ENCODE measurements at places on chromosomes 11 and 22.

DNA sequence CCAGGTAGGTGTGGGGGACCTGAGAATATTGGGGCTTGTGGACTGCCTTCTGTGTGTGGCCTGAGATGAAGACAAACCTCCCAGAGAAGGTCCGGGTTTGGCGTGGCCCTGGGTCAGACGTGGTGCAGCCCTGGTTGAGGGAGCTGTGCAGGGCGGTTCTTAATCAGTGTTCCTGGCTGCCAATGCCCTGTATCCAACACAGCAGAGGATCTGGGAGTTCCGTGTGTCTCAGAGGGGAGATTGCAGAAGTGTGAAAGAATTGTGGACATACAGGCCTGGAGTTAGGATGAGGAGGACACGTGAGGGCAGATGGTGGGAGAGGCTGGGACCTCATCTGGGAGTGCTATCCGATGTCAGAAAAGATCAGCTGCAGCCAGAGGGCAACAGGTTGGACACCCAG lies 102.0 kb upstream of the NECTIN1 start:
- no peak for DNase-seq

- DNase-seq: no peak
Observed at GRCh38 chr11:123330071-123330470, 100.0 kb upstream of the GRAMD1B start.

GRCh38 chr11:78823588-78823987 lies 248.9 kb upstream of the NARS2 start:
- no peak for DNase-seq

- no peak for DNase-seq
Observed at GRCh38 chr11:16787035-16787742, 48.7 kb downstream of the C11orf58 start.

- no peak for DNase-seq
Observed at GRCh38 chr11:70666311-70666710, 268.0 kb downstream of the CTTN start.

Data from germinal center (tissue), 1 donor.